ENCODE measurements at places on chromosomes 2 and 18.
A peak's percentile ranks its signal among the peaks of the same experiment; 100 is the strongest.

DNA sequence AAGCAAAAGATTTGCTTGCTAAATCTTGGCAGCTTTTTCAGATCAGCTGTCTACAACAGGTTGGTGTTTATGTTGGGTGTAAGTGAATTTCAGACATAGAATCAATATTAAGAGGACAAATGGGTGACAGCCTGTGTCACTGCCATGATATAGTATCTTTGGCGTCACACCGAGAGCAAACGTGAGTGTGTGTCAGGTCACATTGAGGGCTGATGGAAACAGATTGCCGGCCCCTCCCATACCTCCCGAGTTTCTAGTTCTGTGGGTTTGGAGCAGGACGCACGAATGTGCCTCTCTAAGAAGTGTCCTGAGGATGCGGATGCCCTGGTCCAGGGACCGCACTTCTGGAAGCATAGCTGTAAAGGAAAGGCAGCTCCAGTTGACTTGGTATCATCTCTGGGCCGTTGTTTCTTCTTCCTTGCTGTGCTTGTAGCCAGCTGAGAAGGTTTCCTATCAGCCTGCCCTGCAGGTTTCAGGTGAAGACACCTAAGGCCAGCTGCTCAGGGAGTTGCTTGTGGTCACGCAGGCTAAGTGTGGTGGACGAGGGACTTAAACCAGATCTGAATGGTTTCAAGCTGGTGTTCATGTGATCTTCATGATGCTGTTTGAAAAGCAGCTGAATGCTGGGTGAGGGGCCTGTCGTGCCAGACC, 6.4 kb downstream of the AGAP1 start:
- DNase-seq, result no peak

- DNase-seq, result no peak
Measured at GRCh38 chr18:45449418-45450227, 165.7 kb upstream of the SLC14A2 start.

- DNase-seq, result no peak
Measured at GRCh38 chr2:223909001-223909741, 36.0 kb downstream of the WDFY1 start.

DNA sequence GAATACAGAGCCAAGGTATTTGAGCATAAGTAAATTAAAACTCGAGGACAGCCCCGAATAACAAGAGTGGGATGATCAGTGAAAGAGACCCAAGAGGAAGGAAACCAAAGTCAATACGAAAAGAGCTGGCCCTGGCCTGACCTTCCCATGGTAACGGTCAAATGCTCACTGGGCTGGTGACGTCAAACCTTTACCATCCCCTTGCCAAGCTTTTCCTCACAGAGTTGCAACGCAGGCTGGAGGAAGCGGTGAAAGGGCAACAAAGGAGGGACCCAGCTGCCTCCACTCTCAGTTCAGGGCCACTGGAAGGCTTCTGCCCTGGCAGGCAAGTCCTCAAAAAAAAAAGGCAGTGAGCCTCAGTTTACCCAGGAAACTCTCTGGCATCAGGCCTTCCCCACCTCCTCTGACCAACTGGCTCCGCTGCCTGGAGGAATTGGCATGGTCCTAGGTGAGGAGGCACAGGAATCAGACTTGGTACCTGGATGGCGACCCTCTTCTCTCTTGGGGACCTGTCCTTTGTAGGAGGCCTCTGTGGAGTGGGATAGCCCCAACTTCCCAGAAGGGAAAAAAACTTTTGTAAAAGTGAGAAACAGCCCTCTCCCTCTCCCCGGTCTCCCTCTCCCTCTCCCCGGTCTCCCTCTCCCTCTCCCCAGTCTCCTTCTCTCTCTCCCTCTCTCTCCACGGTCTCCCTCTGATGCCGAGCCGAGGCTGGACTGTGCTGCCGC, 212.4 kb downstream of the ANAPC1 start:
- DNase-seq, result no peak

GRCh38 chr2:186573531-186573930, 16.3 kb upstream of the ITGAV start:
- DNase-seq, result no peak

DNA sequence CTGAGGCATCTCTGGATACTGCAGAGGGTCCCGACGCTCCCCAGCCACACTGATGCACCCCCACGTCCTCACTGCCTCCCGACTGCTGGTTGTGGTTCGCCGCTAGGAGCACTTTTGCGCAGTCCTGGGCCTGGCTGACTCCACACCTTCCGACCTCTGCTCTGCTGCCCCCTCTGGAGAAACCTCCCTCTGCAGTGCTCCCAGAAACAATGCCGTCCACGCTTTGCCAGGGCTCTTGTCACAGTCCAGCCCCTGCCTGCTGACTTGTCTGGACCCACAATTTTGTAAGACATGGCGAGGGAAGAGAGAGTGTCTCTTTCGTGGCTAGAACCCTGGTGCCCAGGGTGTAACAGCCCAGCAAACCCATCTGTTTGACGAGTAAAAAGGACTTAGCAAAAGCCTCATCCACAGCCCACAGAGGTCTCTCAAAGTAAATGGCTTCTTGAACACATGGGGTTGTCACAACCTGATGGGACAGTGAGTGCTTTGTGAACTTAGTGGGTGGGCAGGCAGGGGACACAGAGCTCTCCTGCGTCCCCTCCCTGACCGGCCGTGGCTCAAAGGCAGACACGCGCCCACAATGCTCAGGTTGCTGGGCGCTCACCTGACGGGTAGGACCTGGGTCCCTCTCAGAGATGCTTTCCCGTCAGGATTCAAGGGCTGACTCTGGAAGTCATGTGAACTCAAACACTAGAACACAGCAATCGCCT, 4.0 kb downstream of the COPS9 start:
- no peak for DNase-seq

GRCh38 chr2:86055314-86055713, 50.4 kb downstream of the POLR1A start:
- no peak for DNase-seq

DNA sequence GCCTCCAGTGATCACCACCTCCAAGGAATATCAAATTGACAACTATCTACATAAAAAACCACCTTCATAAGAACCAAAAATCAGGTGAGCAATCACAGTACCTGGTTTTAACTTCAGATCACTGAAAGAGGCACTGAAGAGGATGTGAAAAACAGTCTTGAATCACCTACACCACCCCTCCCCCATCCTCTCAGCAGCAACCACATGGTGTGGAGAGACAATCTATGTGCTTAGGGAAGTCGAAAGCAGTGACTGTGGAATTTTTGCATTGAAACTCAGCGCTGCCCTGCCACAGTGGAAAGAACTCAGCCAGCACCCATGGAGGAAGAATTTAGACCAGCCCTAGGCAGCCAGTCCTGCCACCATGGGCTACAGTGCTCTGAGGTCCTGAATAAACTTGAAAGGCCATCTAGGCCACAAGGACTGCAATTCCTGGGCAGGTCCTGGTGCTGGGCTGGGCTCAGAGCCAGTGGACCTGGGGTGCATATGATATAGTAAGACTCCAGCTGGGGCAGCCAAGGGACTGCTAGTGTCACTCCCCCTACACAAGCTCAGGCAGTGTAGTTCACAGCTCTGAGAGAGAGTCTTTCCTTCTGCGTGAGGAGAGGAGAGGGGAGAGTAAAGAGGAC, 75.6 kb downstream of the ATL2 start:
- DNase-seq, result no peak

DNA sequence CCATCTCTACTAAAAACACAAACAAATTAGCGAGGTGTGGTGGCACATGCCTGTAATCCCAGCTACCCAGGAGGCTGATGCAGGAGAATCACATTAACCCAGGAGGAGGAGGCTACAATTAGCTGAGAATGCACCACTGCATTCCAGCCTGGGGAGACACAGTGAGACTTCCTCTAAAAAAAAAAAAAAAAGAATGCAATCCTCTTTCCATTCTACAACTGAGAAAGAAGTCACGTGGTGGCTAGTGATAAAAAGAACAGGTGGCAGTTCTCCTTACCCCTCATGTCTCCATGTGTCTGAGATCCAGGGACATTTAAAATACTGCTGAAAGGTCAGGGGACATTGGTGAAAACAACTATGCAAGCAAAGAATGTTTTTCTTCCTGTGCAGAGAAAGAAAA, 24.4 kb upstream of the GPR39 start:
- DNase-seq, result no peak

DNA sequence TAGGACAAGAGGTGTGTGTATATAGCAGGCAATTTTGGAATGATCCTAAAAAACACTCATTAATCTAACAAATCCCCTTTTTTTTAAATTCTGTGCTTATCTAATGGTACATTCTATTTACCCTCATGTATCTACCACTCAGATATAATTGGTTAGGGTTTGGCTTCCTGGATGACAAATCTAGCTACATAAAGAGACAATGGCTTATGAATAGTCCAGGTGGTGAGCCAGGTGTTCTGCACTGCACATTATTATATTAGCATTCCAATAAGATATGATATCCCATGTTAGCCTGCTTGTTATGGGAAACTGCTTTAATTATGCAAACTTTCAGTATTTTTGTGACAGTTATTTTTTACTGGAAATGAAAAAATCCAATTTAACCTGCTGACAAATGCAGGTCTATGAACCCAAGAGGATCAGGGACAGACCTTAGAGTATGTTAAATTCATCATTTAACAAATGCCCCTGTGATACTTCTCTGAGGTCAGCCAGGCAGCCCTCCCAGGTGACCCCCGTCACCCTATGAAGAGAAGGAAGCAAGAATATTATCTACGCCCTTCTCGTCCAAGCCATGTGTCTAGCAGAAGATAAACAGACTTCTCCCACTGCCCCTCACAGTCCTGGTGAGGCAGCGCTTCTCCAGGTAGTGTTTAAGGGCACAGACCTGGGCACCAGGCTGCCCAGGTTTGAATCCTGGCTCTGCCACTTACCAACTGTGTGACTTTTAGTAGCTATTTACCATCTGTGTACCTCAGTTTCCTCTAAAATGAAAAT, 83.0 kb downstream of the ADD2 start:
- DNase-seq, result no peak

DNA sequence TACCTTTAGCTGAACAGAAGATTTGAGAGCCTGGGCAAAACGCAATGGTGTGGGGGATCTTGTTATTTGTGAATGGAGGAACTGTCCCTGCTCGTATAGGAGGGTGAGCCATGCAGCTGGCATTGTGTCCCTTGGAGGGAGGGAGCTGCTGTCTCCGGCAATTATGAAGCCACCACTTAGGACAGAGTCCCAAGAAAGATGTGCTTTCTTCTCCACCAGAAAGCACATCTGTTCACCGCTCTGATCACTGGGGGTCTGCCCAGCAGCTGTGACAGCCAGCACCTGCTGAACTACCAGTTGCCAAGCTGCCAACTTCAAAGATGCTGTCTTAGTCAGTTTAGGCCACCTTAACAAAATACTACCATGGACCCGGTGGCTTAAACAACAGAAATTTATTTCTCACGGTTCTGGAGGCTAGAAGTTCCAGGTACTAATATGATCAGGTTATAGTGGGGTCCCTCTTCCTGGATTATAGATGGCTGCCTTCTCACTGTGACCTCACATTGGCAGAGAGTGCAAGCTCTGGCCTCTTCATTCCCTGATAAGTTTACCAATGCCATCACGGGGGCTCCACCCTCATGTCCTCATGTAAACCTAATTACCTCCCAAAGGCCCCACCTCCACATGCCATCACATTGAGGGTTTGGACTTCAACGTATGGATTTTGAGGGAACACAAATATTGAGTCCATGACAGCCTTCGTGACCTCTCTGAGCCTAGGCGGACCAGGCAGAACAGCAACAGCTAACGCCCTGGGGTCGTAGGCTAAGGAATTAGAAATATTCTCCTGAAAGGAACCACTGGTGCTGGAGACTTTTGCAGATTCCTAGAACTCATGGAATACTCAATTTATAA, 148.3 kb downstream of the RHBDD1 start:
- no peak for DNase-seq

DNA sequence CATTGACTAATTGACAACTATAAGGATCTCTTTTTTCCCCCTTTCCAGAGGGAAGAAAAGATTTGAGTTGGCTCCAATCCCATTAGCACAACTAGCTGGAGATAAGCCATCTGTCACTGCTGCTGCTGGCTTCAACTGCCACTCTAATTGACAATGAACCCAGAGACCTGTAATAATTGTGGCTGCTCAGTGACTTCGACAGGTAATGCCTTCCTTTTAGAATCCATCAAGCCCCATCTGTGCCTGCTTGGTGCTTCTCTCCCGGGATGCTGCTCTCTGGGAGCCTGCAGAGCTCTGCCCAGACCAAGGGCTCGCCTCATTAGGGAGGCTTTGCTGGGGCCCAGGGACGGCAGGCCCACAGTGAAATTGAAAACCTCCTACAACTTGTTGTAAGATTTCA, 376.7 kb upstream of the SOX11 start:
- no peak for DNase-seq

DNA sequence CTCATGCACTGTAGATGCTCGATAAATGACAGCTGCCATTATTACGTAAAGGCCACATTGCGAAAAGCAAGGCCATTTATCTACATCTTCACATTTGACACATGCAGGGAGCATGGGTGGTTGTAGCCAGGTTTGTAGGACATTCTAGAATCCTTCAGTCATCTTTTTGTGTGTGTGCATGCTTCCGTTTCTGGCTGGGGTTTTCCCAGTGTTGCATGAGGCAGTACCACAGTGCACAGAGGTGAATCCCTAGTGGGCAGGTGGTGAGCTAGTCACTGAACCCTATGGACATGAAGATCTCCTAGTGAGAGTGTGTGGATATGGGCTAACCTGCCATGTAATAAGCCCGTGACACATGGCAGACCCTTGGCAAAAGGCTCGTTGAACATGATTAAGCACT, 151.8 kb upstream of the SLC14A2 start:
- DNase-seq, result no peak

- DNase-seq, result peak; percentile 51
Measured at GRCh38 chr18:28175930-28176697, 816 bp downstream of the CDH2 start.

GRCh38 chr2:120261387-120262006, 8.8 kb downstream of the RALB start:
- DNase-seq, result no peak

DNA sequence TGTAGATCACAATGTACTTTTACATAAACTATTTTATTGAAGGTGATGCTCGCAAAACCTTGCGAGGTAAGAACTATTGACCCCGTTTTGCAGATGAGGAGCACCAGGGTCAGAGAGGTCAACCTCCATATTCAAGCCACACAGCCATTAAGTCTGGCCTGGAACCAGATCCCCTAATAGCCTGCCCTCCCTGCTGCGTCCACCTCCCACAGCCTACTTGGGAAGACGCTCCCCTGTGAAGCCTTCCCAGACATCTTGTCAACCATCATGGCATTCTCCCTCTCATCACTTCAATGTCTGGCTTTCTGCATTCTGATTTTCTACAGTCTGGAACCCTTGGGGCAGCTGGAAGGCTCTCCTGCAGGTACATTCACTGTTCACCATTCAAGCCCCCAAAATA, 101.0 kb downstream of the TTC32 start:
- no peak for DNase-seq

GRCh38 chr18:56445422-56445821, 193.0 kb downstream of the TXNL1 start:
- no peak for DNase-seq

- DNase-seq, result no peak
Measured at GRCh38 chr2:22694856-22695255, 690.1 kb upstream of the KLHL29 start.

DNA sequence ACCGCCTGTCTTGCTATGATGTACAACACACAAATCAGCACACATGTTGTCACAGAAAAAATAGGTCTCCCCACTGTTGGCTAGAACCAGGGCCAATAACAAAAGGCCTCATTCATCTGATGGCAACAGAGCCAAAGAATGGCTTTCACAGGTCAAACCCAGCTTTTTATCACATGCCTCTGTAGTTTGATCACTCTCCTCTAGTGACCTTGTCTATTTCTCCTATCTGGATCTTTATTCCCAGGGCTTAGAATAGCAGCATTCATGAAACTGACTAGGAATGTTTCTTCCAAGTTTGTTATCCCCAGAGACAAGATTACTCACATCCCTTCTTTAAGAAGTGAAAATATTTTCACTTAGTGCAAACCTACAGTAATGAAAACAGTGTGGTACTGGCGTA, 285.8 kb upstream of the GYPC start:
- DNase-seq, result no peak
